ENCODE measurements at places on chromosomes 3 and 15. TPM values are rescaled to one million over a fixed set of nuclear protein-coding genes. Genes with fewer than 3 reads are reported as not detected.

DNA sequence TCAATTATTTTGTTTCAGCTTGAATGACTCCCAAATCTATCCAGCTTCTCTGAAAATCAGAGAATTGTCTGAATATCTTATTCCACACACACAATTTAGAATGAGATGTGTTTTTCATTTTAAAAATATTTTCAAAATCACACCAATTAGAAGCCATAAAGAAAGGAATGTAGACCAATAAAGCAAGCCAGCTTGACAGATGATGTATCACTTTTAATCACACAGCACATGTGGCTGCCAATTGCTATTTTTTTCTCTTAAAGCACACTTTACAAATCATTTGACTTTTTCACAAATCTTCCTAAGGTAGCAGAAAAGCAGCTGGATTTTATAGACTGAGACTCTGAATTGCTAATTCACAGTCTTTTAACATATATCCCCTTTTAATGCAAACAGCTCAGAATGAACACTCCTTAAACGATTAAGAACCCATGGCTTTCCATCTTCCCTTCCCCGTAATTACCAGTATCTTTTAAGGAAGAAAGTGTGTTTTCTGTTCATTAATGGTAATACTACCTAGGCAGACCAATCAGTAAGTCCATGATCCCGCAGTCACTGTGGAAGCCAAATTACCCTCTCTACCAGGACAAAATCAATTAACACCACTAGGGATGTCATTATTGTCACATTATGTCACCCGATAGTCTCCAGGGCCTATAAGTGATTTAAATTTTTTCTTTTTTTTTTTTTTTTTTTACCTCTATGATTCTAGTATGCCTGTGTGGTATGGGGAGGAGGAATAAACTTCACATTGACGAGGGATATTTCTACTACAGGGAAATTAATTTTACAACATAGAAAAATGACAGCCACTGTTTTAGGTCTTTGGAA, 250.0 kb upstream of the VEPH1 start:
- no peak for DNase-seq
- no peaks in the 10 kb centered on the region for H3K4me1 ChIP-seq
- H3K27me3 ChIP-seq = no peaks in the 10 kb centered on the region
- H3K27ac ChIP-seq = no peak overlapping the region
- H3K36me3 ChIP-seq = no peaks in the 10 kb centered on the region

- no peaks in the 10 kb centered on the region for H3K27me3 ChIP-seq
- H3K27ac ChIP-seq = peak overlapping the region; percentile 44
- no peak for DNase-seq
- H3K4me1 ChIP-seq = peaks cover 72% of the 10 kb centered on the region
These were observed 53.4 kb downstream of the PSMD6 start for GRCh38 chr3:63969876-63970275.

- peaks cover 84% of the 10 kb centered on the region for H3K36me3 ChIP-seq
- H3K4me1 ChIP-seq = peaks cover 9% of the 10 kb centered on the region
- no peak for DNase-seq
These were observed 113.5 kb downstream of the GHSR start for GRCh38 chr3:172334671-172335207.

GRCh38 chr3:31106204-31106603, 211.7 kb upstream of the GADL1 start:
- no peaks in the 10 kb centered on the region for H3K36me3 ChIP-seq
- no peaks in the 10 kb centered on the region for H3K27me3 ChIP-seq
- no peak overlapping the region for H3K27ac ChIP-seq
- H3K4me1 ChIP-seq = no peaks in the 10 kb centered on the region

GRCh38 chr3:178386880-178387279, 149.4 kb upstream of the KCNMB2 start:
- H3K4me3 ChIP-seq = no peak overlapping the region
- H3K27me3 ChIP-seq = no peaks in the 10 kb centered on the region
- no peaks in the 10 kb centered on the region for H3K36me3 ChIP-seq
- H3K4me1 ChIP-seq = peaks cover 34% of the 10 kb centered on the region
- H3K27ac ChIP-seq = no peak overlapping the region

The BTLA gene
- total RNA-seq = not detected

GRCh38 chr3:141414800-141415462, 46.6 kb downstream of the ZBTB38 start:
- H3K36me3 ChIP-seq = peaks cover 52% of the 10 kb centered on the region
- H3K27ac ChIP-seq = peak overlapping the region; percentile 99
- no peak for DNase-seq

DNA sequence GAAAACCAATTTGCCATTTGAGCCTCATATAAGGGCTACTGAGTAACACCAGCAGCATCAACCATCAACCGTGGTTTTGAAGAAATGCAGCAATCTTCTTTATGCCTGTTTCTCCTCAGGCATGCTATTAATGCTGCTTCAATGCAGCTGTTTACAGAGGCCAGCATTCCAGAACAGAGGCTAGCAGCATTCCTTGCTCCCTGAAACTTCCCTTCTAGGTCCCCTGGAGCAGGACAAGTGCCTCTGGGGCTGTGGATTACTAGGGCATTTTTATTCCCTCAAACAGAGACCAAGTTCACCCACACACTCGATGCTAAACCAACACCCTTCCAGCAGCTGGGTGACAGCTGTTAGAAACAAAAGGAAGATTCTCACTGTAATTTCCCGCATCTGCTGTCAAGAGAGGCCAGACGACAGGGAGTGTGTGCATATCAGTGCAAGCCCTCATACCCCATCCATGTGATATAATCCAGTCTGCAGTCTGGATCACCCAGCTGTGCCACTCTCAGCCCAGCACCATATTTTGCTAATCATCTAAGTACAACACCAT, 57.5 kb downstream of the HOMER2 start:
- no peak overlapping the region for H3K27ac ChIP-seq
- DNase-seq = no peak
- no peaks in the 10 kb centered on the region for H3K36me3 ChIP-seq
- H3K4me1 ChIP-seq = peaks cover 12% of the 10 kb centered on the region

The IL12A gene
- 0.60 TPM for total RNA-seq

All from left ventricle myocardium inferior (tissue), 1 donor.